ENCODE measurements at places on chromosomes 3 and 15. TPM values are rescaled to one million over a fixed set of nuclear protein-coding genes. Genes with fewer than 3 reads are reported as not detected.
A peak's percentile ranks its signal among the peaks of the same experiment; 100 is the strongest.

- no peak for DNase-seq
These were observed 30.1 kb upstream of the SLC24A5 start for GRCh38 chr15:48090666-48091065.

GRCh38 chr3:110327870-110328269, 743.7 kb upstream of the NECTIN3 start:
- DNase-seq, result no peak

- no peak for DNase-seq
These were observed 46.1 kb downstream of the SOX2 start for GRCh38 chr3:181757694-181758306.

- DNase-seq, result no peak
These were observed 17.2 kb downstream of the QRICH1 start for GRCh38 chr3:49076646-49077045.

DNA sequence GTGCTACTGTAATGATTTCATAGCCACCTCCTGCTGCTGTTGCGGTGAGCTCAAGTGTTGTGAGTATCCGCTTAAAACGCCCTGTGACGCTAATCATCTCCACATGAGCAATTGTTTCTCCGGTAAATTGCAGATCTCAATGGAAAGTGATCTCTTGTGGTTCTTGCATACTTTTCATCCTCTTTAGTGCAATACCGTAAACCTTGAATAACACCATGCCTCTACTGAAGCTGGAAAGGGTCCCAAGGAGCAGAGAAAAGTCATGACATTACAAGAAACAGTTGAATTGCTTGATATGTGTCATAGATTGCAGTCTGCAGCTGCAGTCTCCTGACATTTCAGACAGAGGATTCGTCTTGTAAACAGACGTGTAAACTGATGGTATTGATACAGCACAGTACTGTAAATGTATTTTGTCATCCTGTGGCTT, 6.0 kb upstream of the CEMIP start:
- DNase-seq, result no peak

- DNase-seq, result no peak
These were observed 70.0 kb upstream of the ABHD2 start for GRCh38 chr15:89018207-89018606.

DNA sequence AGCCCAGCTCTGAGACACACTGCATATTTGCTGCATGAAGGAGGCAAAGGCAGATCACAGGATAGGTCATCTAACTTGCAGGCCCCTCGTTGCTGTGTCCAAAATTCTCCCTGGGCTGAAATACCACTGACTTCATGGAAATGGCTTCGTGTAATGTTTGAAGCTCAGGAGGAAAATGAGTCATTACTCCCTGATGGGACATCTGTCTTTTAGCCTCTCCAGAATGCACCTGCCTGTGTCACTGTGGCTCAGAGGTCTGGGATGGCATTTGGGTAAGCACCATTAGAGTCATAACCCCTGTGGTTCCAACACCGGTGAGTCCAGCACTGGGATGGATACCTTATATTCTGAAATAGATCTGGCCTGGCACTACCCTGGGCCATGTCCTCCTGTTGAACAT, 51.5 kb downstream of the IL12A start:
- no peak for DNase-seq

- DNase-seq, result no peak
These were observed 46.2 kb upstream of the VILL start for GRCh38 chr3:37944391-37944842.

DNA sequence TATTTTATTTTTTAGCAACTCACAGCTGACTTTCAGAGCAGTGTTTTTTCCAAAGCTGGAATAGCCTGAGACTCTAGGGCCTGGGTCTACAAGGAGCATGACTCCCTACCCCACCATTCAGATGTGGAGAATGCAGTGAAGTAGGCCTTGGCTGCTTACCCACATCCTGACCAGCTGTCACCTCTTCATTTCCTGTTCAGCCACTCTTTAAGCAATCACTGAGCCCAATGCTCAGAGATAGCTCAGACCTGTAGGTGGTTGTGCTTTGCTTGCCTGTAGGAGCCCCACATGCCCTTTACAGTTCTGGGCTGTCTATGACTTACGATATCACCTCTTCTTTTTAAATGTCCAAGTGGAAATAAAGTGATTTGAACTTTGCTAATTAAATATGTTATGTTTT, 148.1 kb downstream of the NEK11 start:
- peak; percentile 31 for DNase-seq

DNA sequence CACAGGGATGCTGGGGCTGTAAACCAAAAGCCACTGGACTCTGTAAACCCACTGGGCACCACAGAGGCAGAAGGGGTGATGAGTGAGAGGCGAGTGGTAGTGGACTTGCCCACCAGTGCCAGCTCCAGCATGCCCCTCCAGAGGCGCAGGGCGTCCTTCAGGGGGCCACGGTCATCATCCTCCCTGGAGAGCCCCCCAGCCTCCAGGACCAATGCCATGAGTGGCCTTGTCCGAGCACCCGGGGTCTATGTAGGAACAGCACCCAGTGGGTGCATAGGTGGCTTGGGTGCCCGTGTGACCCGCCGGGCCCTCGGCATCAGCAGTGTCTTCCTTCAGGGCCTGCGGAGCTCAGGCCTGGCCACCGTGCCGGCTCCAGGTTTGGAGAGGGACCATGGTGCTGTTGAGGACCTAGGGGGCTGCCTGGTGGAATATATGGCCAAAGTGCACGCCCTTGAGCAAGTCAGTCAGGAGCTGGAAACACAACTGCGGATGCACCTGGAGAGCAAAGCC, at the start of gene BFSP2:
TSS of gene BFSP2 (plus strand) at position 51 of the 510 bp plus-strand sequence. CDS start at position 79, 28 bp downstream.
- DNase-seq, result no peak

DNA sequence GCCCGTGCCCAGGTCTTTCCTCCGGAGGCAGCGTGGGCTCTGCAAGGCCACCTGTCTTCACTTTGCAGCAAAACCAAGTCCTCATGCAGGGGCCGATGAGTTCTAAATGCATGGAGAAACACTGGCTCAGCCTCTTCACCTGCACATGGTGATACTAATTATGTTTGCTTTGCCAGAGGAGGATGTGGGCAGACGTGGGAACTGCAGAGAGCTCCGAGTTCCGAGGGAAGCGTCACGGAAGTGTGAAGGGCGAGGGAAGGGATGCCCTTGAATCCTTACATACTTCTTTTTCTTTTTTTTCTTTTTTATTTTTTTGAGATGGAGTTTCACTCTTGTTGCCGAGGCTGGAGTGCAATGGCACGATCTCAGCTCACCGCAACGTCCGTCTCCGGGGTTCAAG, 74.8 kb downstream of the GABRG3 start:
- DNase-seq, result no peak

GRCh38 chr3:127422663-127423375, 135.0 kb upstream of the PRR20G start:
- DNase-seq, result no peak

GRCh38 chr3:191342006-191342405, 11.7 kb upstream of the UTS2B start:
- no peak for DNase-seq

- DNase-seq, result no peak
These were observed 249.5 kb downstream of the NAALADL2 start for GRCh38 chr3:175108613-175109151.

GRCh38 chr15:83977992-83978391, 257.6 kb upstream of the GOLGA6L4 start:
- no peak for DNase-seq

DNA sequence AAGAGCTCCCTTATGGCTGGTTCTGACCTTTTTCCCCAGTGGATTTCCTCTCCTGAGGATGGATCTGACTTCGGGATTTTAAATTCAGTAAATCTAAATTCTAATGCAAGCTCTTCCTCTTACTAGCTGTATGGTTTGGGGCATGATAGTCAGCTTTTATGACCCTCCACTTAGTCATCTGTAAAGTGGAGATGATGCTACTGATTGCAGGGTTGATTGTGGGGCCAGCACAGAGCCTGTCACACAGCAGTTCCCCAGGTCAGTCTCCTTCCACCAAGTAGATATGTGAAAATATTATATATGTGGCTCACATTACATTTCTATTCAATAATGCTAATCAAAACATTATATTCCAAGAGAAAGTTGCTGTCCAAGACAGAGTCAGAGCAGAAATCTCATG, 141.3 kb upstream of the UBE2E1 start:
- no peak for DNase-seq

DNA sequence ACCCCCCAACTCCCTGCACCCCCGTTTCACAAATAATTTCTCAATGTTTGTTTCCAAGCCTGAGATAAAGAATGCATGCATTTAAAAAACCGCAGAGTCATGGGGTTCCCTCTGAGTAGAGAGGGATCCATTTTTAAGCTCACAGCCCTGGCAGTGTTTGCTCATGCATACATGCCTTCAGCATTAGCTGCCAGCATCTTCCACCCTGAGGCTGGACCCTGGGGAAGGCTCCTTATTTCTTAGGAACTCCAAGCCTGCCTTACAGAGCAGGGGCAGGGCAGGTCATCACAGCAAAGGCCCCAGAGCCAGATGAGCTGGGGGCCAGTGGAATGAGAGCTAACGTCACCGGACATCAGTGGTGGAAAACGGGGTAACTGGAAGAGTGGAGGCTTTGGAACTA, 31.3 kb downstream of the TLE3 start:
- DNase-seq, result no peak

GRCh38 chr3:32392536-32393302, 1.1 kb downstream of the CMTM7 start:
- peak; percentile 66 for DNase-seq

- no peak for DNase-seq
These were observed 83.9 kb upstream of the STT3B start for GRCh38 chr3:31448882-31449243.

DNA sequence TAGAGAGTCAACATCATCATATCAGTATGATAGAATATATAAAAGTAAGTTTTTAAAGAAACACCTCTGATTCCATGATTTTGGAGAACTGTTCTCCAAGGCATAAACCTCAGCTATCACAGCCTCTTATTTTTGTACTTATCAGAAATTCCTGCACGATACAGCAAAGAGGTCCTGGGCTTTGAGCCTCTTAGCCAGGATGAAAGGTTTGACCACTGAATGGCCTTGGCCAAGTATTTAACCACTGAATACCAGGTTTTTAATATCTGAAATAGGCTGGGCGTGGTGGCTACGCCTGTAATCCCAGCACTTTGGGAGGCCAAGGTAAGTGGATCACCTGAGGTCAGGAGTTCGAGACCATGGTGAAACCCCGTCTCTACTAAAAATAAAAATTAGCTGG, 1.9 kb upstream of the FAM174B start:
- no peak for DNase-seq

The SLC38A3 gene
- total RNA-seq, result not detected

The TM4SF1 gene
- total RNA-seq, result not detected

The FBXL22 gene
- total RNA-seq, result 0.50 TPM

The ITIH1 gene
- not detected for total RNA-seq

The TMED3 gene
- 34.2 TPM for total RNA-seq

The GOLGA8T gene
- 2.6 TPM for total RNA-seq

The KBTBD8 gene
- total RNA-seq, result 9.2 TPM

The ZPLD1 gene
- not detected for total RNA-seq

The CHMP2B gene
- total RNA-seq, result 23.7 TPM

Measured in activated naive CD8-positive, alpha-beta T cell treated with anti-CD3 and anti-CD28 coated beads, Interleukin-2, amount 10 ng/mL, durations not matched to agents 7 days and 5 days (primary cell).